ENCODE measurements at places on chromosomes 6 and 20. TPM values are rescaled to one million over a fixed set of nuclear protein-coding genes. Genes with fewer than 3 reads are reported as not detected.

The PRICKLE4 gene
- not detected for total RNA-seq

The RUNX2 gene
- total RNA-seq: 37.0 TPM

The SSTR4 gene
- total RNA-seq: not detected

The PDYN gene
- not detected for total RNA-seq

The SEL1L2 gene
- total RNA-seq: not detected

The BFSP1 gene
- total RNA-seq: 0.45 TPM

The PLAGL2 gene
- total RNA-seq: 140 TPM

The ELOVL4 gene
- 0.51 TPM for total RNA-seq

The EDN3 gene
- total RNA-seq: not detected

The COL21A1 gene
- not detected for total RNA-seq

The VSTM2L gene
- total RNA-seq: 0.33 TPM

The FLRT3 gene
- total RNA-seq: not detected

The FAM83C gene
- not detected for total RNA-seq

The EPB41L1 gene
- 0.22 TPM for total RNA-seq

The ATP6V1G2 gene
- total RNA-seq: 0.58 TPM

The TCP11 gene
- not detected for total RNA-seq

The LTA gene
- total RNA-seq: 1,641 TPM

The BPIFA1 gene
- not detected for total RNA-seq

The LGSN gene
- total RNA-seq: not detected

The PDE7B gene
- 0.18 TPM for total RNA-seq

The ANGPT4 gene
- not detected for total RNA-seq

The SOX4 gene
- 0.71 TPM for total RNA-seq

The PRDM13 gene
- not detected for total RNA-seq

The TXLNB gene
- total RNA-seq: 0.08 TPM

The ZC2HC1B gene
- total RNA-seq: not detected

The PLEKHG1 gene
- 8.0 TPM for total RNA-seq

The UBD gene
- total RNA-seq: 3.3 TPM

The SOBP gene
- 1.8 TPM for total RNA-seq

The OR2H2 gene
- total RNA-seq: not detected

The RBM24 gene
- total RNA-seq: not detected

The ATF6B gene
- total RNA-seq: 75.2 TPM

The C6orf52 gene
- 2.5 TPM for total RNA-seq

The CGAS gene
- 36.2 TPM for total RNA-seq

The ADGRF5 gene
- 0.14 TPM for total RNA-seq

The CALHM5 gene
- not detected for total RNA-seq

Data from activated T-cell treated with anti-CD3 and anti-CD28 coated beads, Interleukin-2, amount 50 U/mL, for 4 hours (primary cell).